ENCODE measurements at places on chromosomes 7 and 10. TPM values are rescaled to one million over a fixed set of nuclear protein-coding genes. Genes with fewer than 3 reads are reported as not detected.
A peak's percentile ranks its signal among the peaks of the same experiment; 100 is the strongest.

Gene FAM200A
- total RNA-seq, result 9.2 TPM

Gene NPC1L1
- total RNA-seq, result not detected

Gene CC2D2B
- total RNA-seq, result not detected

Gene PRKCQ
- total RNA-seq, result not detected

Gene MYPN
- 14.5 TPM for total RNA-seq

Gene GIMAP1
- total RNA-seq, result not detected

DNA sequence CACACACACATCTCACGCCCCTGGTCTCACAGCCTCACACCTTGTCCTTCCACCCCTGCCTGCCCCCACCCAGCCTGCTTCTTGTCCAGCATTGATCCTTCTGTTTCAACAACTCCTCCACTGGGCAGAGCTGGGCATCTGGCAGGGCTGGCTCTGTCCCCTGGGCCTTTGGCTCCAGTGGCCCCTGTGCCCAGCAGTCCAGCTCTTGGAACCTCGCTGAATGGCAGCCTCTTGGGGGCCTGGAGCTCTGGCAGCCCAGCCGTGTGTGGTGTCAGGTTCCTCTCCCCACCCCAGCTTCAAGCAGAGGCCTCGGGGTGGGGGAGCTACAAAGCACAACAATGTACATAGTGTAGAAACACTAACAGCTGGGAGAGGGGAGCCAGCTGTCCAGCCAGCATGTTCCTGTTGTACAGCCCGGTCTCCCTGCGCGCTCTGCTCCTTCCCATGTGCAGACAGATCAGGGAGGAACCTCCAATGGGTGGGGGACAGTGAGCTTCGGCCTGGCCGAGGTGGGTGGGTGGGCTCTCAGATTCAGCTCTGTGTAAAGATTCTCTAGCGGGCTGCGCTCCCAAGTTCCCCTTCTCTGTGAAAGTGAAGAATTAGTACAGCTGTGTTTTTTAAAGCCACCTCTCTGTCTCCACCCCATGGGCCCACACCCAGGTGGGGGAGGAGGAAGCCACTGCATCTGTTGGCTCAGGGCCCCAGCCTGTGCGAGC, 19.4 kb downstream of the ZMIZ2 start:
- H3K4me1 ChIP-seq, result peaks cover 30% of the 10 kb centered on the region
- no peaks in the 10 kb centered on the region for H3K27me3 ChIP-seq
- peaks cover 23% of the 10 kb centered on the region for H3K36me3 ChIP-seq
- no peak overlapping the region for H3K4me3 ChIP-seq
- peak; percentile 46 for DNase-seq

GRCh38 chr10:113221756-113222168, 271.7 kb downstream of the TCF7L2 start:
- no peaks in the 10 kb centered on the region for H3K27me3 ChIP-seq
- peaks cover 11% of the 10 kb centered on the region for H3K4me1 ChIP-seq
- H3K36me3 ChIP-seq, result no peaks in the 10 kb centered on the region
- peak overlapping the region; percentile 48 for H3K4me3 ChIP-seq

GRCh38 chr7:136023134-136023869, 46.1 kb upstream of the MTPN start:
- H3K4me3 ChIP-seq, result no peak overlapping the region
- H3K36me3 ChIP-seq, result no peaks in the 10 kb centered on the region
- DNase-seq, result no peak
- H3K27ac ChIP-seq, result no peak overlapping the region
- no peaks in the 10 kb centered on the region for H3K27me3 ChIP-seq

- no peaks in the 10 kb centered on the region for H3K36me3 ChIP-seq
- DNase-seq, result no peak
- H3K27me3 ChIP-seq, result no peaks in the 10 kb centered on the region
- no peak overlapping the region for H3K4me3 ChIP-seq
Measured at GRCh38 chr7:145431834-145432233, 596.0 kb upstream of the TPK1 start.

DNA sequence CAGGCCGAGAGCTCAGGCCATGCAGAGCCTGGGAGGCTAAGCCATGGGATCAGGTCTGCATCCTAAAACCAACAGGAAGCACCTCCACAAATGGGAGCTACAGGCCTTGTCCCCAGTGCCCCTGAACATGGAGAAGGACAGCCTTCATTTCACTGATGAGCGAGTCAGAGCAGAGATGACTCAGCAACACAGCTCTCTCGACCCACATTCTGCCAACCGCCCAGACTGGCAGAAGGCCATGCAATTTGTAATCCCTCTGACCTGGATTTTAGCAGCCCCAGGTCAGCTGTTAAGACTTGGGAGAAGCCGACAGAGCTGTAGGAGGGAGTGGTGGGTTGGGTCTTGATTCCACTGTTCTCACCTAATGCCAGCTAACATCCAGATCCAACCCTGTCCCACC, 25.5 kb downstream of the VOPP1 start:
- H3K4me1 ChIP-seq, result peaks cover 24% of the 10 kb centered on the region
- H3K36me3 ChIP-seq, result no peaks in the 10 kb centered on the region
- peak; percentile 94 for DNase-seq
- H3K4me3 ChIP-seq, result no peak overlapping the region
- H3K27ac ChIP-seq, result no peak overlapping the region

- H3K27ac ChIP-seq, result no peak overlapping the region
- H3K4me3 ChIP-seq, result no peak overlapping the region
- no peaks in the 10 kb centered on the region for H3K27me3 ChIP-seq
- no peaks in the 10 kb centered on the region for H3K36me3 ChIP-seq
- no peaks in the 10 kb centered on the region for H3K4me1 ChIP-seq
- DNase-seq, result no peak
Measured at GRCh38 chr7:25994433-25994994, 157.5 kb upstream of the NFE2L3 start.

GRCh38 chr10:31347705-31348104, 28.7 kb downstream of the ZEB1 start:
- no peak for DNase-seq
- no peak overlapping the region for H3K27ac ChIP-seq
- no peaks in the 10 kb centered on the region for H3K36me3 ChIP-seq
- peaks cover 42% of the 10 kb centered on the region for H3K4me1 ChIP-seq
- no peak overlapping the region for H3K4me3 ChIP-seq

DNA sequence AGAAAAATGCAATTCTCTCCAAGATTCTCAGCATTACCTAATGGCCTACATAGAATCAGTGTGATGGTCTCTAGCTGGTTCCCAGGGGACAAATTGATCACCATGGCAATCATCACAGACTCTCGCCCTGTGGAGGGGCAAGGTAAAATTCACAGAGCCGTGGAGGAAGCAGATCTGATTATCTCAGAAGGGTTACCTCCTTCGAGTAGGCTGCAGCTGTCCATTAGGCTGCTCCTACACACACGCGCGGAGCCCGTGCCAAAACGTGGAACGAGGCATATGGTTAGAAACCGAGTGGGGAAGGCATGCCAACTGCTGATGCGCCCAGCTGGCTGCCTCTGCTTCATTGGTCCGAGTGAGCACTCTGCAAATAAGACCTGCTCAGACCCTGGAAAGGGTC, 52.8 kb upstream of the PTER start:
- no peak for DNase-seq
- no peaks in the 10 kb centered on the region for H3K36me3 ChIP-seq
- H3K4me1 ChIP-seq, result no peaks in the 10 kb centered on the region
- H3K4me3 ChIP-seq, result no peak overlapping the region

DNA sequence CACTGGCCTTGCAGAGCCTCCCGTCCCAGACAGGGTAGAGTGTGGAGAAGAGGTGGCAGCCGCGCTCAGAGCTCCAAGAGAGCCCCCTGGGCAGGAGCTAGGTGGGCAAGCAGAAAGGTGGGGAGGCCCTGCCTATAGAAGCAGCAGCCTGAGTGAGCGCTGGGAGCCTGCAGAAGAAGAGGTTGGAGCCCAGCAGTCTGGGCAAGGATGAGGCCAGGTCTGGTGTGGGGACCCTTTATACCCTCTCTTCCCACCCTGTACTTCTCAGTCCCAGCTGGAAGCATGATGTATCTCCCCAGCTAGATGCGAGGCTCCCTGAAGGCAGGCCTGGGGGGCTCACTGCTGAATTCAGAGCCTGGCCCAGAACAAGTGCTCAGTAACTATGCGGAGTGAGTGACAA, 44.5 kb upstream of the ZMIZ1 start:
- DNase-seq, result no peak
- H3K36me3 ChIP-seq, result no peaks in the 10 kb centered on the region
- H3K27ac ChIP-seq, result no peak overlapping the region
- no peaks in the 10 kb centered on the region for H3K27me3 ChIP-seq

DNA sequence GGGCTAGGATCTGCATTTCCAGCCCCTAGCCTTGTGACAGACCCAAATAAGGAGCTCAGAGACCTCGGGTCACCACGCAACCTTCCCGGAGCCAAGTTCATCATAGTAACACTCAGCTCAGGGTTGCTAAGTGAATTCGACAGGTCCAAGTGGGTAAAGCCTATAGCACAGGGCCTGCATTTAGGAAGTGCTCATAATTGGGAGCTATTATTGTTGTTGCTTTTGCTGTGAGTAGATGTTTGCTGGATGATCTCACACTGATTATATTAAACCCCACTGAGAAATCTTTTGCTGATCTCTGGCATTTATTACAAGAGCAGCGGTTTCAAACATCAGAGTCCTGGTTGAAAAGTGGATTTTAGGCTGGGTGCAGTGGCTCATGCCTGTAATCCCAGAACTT, 20.3 kb upstream of the SAR1A start:
- peak overlapping the region; percentile 28 for H3K4me3 ChIP-seq
- H3K4me1 ChIP-seq, result peaks cover 46% of the 10 kb centered on the region
- H3K27me3 ChIP-seq, result no peaks in the 10 kb centered on the region
- DNase-seq, result peak; percentile 57
- H3K36me3 ChIP-seq, result no peaks in the 10 kb centered on the region

DNA sequence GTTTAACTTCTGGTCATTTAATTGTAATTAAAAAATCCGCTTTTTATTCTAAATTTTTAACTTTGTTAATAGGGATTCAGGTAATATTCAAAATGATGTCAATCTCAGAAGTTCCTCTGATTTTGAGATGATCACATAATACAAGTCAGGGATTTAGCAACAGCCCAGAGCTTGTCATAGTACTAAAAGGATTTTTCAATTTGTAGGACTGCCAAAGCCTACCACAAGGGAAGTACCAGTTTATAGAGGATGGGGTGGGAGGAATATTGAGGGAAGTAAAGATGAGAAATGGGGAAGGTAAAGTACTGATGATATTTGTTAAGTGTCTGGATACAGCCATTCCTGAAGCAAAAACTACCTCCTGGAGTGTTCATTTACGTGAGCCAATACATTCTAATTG, 278.2 kb upstream of the TEX47 start:
- no peak overlapping the region for H3K27ac ChIP-seq
- no peaks in the 10 kb centered on the region for H3K4me1 ChIP-seq
- DNase-seq, result no peak
- H3K27me3 ChIP-seq, result no peaks in the 10 kb centered on the region
- H3K36me3 ChIP-seq, result no peaks in the 10 kb centered on the region
- no peak overlapping the region for H3K4me3 ChIP-seq

DNA sequence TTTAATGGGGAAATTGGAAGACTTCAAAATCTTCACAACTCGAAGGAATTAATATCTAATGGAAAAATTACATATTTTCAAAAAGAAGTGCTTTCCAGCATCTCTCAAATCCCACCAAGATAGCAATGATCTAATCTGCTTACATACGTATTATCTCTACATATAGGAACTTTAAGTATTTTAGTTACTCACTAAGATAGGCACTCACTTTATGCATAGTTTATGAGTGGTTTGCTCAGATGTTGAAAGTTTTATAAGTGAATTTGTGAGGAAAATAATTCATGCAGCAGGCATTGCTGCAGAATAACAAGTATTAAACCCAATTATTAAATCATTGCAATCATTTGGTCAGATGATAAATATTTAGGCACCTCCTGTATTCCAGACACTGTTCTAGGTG, 2.3 kb upstream of the CYTH3 start:
- no peaks in the 10 kb centered on the region for H3K36me3 ChIP-seq
- no peak overlapping the region for H3K4me3 ChIP-seq
- no peak overlapping the region for H3K27ac ChIP-seq
- DNase-seq, result no peak
- H3K4me1 ChIP-seq, result peaks cover 11% of the 10 kb centered on the region
- H3K27me3 ChIP-seq, result no peaks in the 10 kb centered on the region

- no peaks in the 10 kb centered on the region for H3K4me1 ChIP-seq
- 0 out of 2 replicates have a peak, but pooled peaks cover 8% of the 10 kb centered on the region for H3K27me3 ChIP-seq
- H3K36me3 ChIP-seq, result no peaks in the 10 kb centered on the region
- H3K4me3 ChIP-seq, result no peak overlapping the region
- no peak for DNase-seq
Measured at GRCh38 chr7:24325708-24326107, 41.7 kb downstream of the NPY start.

- H3K4me1 ChIP-seq, result no peaks in the 10 kb centered on the region
- H3K27ac ChIP-seq, result no peak overlapping the region
- H3K36me3 ChIP-seq, result no peaks in the 10 kb centered on the region
- H3K4me3 ChIP-seq, result no peak overlapping the region
Measured at GRCh38 chr10:83574770-83575169, 564.5 kb upstream of the GHITM start.

- H3K4me1 ChIP-seq, result peaks cover 4% of the 10 kb centered on the region
- no peaks in the 10 kb centered on the region for H3K27me3 ChIP-seq
- H3K36me3 ChIP-seq, result no peaks in the 10 kb centered on the region
- H3K27ac ChIP-seq, result no peak overlapping the region
- no peak overlapping the region for H3K4me3 ChIP-seq
Measured at GRCh38 chr10:74874649-74875048, 48.2 kb downstream of the KAT6B start.

DNA sequence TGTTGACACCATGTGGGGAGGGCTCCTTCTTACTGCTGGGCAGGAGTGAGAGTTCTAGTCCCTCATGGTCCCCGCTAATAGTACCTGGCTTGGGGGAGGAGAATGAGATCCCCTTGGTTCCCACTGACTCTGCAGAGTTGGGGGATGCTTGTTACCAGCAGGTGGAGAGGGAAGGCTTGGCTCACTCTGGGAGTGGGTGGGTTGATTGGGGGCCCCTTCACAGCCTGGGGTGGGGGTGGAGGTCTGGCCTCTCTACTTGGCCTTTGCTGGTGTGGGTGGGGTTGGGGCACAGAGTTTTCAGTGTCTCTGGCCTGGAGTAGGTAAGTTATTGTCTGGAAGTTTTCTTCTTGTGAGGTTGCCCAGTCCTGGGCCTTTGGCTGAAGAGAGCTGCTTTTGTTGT, 31.9 kb downstream of the ADCY1 start:
- H3K4me1 ChIP-seq, result no peaks in the 10 kb centered on the region
- H3K4me3 ChIP-seq, result no peak overlapping the region
- no peak overlapping the region for H3K27ac ChIP-seq

GRCh38 chr10:101512738-101513137, 75.3 kb downstream of the POLL start:
- DNase-seq, result peak; percentile 86
- H3K27me3 ChIP-seq, result no peaks in the 10 kb centered on the region
- H3K27ac ChIP-seq, result no peak overlapping the region

DNA sequence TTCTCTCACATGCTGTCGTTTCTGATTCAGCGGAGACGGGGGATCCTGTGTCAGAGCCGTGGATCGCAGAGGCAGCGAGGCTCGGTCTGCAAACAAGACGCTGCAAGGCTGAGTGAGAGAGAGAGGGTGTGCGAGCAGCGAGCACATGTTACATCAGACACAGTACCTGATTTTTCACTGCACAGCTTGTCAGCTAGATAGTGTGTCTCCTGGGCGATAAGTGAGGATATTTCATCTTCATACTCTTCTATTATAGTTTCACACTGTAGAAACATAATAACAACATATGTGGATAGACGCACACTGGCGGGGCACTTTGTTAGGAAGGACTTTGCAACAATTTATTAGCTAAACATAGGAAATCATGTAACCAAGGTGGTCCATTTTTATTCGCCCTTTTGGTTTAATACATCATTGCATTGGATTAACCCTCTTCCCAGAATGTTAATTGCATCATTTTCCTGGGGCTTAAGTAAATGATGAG, 39.5 kb downstream of the CNPY1 start:
- H3K27ac ChIP-seq, result no peak overlapping the region
- peak; percentile 13 for DNase-seq
- H3K27me3 ChIP-seq, result peaks cover 82% of the 10 kb centered on the region
- H3K4me3 ChIP-seq, result no peak overlapping the region
- no peaks in the 10 kb centered on the region for H3K36me3 ChIP-seq
- H3K4me1 ChIP-seq, result no peaks in the 10 kb centered on the region

All from GM23248 (cell line).